H9 (cell line): ENCODE measurements at places on chromosomes 11 and 22.

DNA sequence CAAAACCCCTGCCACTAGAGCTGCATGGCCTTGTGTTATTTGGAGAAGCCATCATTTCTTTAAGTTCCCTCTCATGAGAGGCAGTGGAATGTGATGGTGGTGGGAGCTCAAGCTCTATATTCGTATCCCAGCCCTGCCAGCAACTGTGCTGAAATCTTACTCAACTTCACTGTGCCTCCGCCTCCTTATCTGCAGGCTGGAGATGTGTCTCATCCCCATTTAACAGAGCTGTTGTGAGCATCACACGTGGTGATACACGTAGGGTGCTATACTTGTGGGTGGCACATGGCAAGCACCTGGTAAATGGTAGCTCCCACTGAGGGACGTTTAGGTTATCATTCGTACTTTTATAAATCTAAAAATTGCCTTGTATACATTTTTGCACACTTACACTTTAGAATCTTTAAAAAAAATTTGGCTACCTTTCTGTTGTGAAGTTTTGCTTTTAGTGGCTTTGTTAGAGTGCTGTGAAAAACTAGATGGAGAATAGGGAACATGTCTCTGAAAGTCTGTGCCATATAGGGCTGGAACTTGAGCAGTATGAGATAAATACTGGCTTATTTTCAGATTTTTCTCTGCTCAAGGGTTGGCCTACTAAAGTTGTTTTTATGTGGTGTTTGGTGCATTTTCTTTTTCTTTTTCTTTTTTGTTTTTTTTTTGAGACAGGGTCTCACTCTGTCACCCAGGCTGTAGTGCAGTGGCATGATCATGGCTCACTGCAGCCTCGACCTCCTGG is 23.2 kb downstream of the TNRC6B start:
- no peak for DNase-seq

- no peak for DNase-seq
These were observed 2.4 kb downstream of the OR5A2 start for GRCh38 chr11:59423835-59424234.

DNA sequence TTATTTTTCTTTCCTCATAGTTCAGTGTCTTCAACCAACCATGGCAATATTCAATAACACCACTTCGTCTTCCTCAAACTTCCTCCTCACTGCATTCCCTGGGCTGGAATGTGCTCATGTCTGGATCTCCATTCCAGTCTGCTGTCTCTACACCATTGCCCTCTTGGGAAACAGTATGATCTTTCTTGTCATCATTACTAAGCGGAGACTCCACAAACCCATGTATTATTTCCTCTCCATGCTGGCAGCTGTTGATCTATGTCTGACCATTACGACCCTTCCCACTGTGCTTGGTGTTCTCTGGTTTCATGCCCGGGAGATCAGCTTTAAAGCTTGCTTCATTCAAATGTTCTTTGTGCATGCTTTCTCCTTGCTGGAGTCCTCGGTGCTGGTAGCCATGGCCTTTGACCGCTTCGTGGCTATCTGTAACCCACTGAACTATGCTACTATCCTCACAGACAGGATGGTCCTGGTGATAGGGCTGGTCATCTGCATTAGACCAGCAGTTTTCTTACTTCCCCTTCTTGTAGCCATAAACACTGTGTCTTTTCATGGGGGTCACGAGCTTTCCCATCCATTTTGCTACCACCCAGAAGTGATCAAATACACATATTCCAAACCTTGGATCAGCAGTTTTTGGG is at the start of gene OR51T1:
TSS of gene OR51T1 (plus strand) at position 41 of the 641 bp plus-strand sequence. CDS start at position 41, 0 bp downstream.
- no peak for DNase-seq

DNA sequence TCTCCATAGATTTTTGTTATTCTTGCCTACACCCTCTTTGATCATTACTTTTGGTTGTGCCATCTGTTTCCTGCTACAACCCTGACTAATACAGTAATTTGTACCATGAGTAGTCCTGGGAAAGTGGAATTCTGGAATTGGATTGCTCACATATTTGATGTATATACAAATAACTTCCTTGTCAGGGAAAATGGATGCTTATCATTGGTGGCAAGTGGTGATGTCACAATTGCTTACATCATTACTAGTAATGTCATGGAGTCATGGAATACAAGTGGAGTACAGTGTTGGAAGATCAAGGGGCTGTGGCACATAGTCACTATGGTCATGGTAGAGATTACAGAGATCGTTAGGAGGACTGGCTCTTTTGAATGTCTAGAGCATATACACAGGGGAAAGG is 24.4 kb downstream of the AASDHPPT start:
- DNase-seq = no peak

DNA sequence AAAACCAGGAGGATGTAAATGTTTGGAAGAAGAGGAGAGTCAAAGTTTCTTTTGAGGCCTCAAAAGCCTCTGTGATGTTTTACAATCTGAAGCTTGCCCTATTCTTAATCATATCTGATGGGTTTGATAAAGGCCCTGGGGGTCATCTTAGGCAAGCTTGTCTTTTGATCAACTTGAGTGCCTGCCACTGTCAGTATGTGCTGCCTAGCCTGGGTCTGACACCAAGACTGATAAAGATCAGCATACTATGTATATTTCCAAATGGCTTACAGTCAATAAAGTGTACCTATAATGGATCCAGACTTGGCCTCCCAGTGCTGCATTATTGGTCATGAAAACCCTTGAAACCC is 12.7 kb downstream of the EHF start:
- DNase-seq = no peak

DNA sequence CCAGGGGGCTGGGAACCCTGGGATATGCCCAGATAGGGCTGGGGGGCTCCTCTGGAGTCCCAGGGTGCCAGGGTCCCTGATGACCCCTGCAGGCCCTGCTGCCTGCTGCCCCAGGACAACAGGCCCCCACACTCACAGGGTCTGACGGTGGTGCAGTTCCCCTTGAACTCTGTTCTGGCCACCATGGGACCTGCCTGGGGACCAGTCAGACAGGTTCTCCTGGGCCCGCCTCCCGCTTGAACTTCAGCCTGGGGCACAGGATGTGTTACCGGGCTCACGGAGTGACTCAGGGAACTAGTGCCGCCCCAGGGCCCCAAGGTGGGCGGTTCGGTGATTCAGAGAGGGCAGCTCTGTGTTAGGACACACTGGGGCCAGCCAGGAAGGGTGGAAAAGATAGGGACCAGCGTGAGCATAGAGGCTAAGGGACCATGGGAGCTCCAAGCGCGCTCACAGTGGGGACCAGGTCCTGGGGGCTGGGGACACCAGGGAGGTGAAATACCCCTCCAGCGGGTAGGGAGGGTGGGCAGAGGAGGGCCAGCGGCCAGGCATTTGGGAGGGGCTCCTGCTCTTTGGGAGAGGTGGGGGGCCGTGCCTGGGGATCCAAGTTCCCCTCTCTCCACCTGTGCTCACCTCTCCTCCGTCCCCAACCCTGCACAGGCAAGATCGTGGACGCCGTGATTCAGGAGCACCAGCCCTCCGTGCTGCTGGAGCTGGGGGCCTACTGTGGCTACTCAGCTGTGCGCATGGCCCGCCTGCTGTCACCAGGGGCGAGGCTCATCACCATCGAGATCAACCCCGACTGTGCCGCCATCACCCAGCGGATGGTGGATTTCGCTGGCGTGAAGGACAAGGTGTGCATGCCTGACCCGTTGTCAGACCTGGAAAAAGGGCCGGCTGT is 21.5 kb upstream of the TXNRD2 start:
- peak; percentile 92 for DNase-seq

DNA sequence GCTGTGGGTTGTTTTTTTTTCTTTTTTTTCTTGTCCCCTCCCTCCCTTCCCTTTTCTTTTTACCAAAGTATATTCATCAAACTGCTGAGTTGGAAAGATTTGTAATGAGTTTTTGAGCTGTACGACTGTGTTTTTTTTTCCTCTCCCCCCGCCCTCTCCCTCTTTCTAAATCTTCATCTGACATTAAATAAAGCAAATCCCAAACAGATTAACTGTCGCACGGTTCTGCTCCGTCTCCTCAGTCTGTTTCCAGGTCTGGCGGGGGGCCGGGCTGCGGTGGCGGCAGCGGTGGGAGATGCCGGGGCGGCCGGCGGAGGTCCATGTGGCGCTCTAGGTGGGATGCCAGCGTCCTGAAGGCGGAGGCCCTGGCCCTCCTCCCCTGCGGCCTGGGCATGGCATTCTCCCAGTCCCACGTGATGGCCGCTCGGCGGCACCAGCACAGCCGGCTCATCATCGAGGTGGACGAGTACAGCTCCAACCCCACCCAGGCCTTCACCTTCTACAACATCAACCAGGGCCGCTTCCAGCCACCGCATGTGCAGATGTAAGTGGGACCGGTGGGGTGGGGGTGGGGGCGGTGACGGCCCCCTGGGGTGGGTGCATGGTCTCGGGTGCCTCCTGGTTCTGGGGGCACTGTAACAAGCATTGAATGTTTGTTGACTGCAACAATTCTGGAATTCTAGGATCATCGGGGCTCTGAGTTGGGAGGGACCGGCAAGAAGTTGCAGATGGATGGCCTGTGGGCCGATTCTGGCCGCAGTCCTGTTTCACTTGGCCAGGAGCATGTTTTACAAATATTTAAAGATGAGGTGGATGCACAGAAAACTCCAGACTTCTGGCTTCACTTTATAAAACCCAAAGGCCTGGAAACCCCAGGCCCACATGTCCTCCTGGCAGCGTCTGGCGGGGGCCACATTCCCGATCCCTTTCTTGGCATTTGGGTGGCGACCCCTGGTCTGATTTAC is 13.1 kb downstream of the MPPED1 start:
- no peak for DNase-seq

DNA sequence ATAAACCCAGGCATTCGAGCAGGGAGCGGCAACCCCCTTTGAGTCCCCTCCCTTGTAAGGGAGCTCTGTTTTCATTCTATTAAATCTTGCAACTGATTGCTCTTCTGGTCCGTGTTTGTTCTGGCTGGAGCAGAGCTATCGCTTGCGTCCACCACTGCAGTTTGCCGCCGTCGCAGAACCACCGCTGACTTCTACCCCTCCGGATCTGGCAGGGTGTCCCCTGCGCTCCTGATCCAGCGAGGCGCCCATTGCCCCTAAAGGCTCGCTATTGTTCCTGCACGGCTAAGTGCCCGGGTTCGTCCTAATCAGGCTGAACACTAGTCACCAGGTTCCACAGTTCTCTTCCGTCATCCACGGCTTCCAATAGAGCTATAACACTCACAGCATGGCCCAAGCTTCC is 10.4 kb upstream of the MS4A7 start:
- DNase-seq = no peak

DNA sequence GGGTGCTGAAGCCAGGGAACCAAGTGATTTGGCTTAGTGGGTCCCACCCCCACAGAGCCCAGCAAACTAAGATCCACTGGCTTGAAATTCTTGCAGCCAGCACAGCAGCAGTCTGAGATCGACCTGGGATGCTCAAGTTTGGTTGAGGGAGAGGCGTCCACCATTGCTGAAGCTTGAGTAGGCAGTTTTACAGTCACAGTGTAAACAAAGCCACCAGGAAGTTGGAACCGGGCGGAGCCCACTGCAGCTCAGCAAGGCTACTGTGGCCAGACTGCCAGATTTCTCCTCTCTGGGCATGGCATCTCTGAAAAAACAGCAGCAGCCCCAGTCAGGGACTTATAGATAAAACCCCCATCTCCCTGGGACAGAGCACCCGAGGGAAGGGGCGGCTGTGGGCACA is 424.1 kb upstream of the TENM4 start:
- no peak for DNase-seq

- no peak for DNase-seq
These were observed 2.4 kb upstream of the ATP5MG start for GRCh38 chr11:118398791-118399559.

DNA sequence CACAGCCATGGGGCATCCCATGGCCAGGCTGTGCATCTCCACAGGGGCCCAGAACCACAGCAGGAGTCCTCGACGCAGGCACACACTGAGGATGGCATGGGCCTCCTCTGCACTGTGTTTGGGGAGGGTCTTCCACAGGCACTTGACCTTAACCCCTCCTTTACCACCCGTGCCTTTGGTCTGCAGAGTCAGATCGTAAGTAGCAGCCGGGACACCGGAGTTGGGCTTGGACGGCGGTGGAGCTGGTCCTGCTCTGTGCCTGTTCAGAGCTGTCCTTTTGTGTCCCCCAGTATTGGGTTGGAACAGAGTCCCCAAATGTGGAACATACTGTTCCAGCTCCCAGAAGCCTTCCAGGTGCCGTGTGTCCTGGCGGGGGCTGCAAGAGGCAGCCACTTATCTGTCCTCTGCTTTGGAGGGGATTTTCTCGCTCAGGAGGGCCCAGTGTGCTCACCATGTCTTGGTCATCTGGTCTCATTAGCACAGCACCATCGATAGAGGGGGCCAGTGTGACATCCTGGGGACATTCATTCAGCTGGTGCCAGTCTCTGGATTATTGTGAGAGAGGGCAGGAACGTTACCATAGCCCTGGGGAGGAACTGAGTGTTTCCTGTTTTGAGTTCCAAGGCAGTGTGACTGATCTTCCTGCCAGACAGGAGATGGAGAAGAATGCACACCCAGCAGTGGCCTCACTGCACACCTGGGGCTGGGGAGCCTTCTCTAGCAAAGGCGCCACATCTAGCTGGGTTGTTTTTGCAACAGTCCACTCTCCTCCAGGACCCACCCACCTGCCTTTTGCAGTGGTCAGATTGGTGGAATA is 12.4 kb downstream of the CRELD2 start:
- DNase-seq = peak; percentile 56

GRCh38 chr11:45924927-45925326 is 2.5 kb downstream of the LARGE2 start:
- peak; percentile 18 for DNase-seq

GRCh38 chr11:17351510-17352176 is at the start of gene NCR3LG1:
Gene NCR3LG1, plus strand, starts transcription at chr11:17351800. Its CDS starts 170 bp downstream, at chr11:17351970.
- peak; percentile 57 for DNase-seq

GRCh38 chr22:44351685-44352377 is 39.1 kb upstream of the SHISAL1 start:
- DNase-seq = peak; percentile 69

DNA sequence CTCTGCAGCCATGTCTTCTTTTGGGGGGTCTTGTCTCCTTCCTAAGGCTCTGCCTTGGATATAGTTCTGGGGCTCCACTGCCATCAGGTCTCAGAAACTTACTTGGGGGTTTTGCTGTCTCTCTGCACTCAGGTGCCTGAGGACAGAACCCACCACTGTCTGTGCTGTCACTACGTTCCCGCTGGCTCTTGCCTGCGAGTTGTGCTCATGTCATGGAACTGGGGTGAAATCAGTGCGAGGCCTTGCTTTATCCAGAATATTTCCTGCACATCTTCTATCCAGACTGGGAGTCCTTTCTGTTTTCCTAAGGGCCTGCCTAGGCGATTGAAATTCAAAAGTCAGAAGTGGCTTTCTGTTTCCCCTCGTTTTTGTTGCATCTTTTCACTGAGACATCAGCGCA is 6.6 kb upstream of the USP2 start:
- no peak for DNase-seq

DNA sequence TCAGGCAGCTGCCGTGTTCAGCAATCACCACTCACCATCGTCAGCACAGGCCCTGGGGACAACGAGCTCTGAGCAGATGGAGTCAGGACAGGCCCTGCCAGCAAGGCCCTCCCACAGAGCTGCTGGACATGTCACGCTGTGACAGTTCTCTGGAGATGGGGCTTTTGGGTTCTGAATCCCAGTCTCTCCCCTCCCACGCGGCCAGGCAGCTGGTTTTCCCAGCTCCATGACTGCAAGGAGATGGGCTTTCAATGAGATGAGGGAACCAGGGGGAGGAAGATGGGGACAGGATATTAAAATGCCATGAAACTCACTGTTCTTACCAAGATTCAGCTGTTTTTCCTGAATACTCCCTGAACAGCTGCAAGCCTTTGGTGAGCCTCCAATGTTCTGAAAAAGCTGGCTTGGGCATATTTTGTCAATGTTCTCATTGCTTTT is 305.9 kb downstream of the BRD1 start:
- DNase-seq = no peak

- DNase-seq = no peak
These were observed 10.9 kb downstream of the PHLDB1 start for GRCh38 chr11:118618115-118618990.

GRCh38 chr11:78815831-78816230 is 241.2 kb upstream of the NARS2 start:
- no peak for DNase-seq

GRCh38 chr11:15112131-15112541 is 2.6 kb upstream of the INSC start:
- DNase-seq = no peak
